ENCODE measurements at places on chromosomes 7 and 10. TPM values are rescaled to one million over a fixed set of nuclear protein-coding genes. Genes with fewer than 3 reads are reported as not detected.

Gene TMEM26
- total RNA-seq, result not detected

Gene PLEKHS1
- total RNA-seq, result not detected

Gene ADCY1
- total RNA-seq, result 2.3 TPM

Gene KEL
- total RNA-seq, result 0.59 TPM

Gene NODAL
- not detected for total RNA-seq

Gene SP4
- 10.1 TPM for total RNA-seq

Gene HTR5A
- total RNA-seq, result not detected

Gene TMEM178B
- 10.9 TPM for total RNA-seq

Gene HOGA1
- total RNA-seq, result 1.4 TPM

Gene SERPINE1
- total RNA-seq, result 11.9 TPM

Gene GIMAP6
- not detected for total RNA-seq

Gene LGI1
- total RNA-seq, result 0.32 TPM

Gene FEZF1
- 0.17 TPM for total RNA-seq

Gene HMX2
- total RNA-seq, result 1.1 TPM

Gene PTER
- 32.0 TPM for total RNA-seq

Data from NCI-H460 (cell line).